Activated CD8-positive, alpha-beta memory T cell treated with anti-CD3 and anti-CD28 coated beads for 1 hour (primary cell): ENCODE measurements at places on chromosomes 1 and 21.

DNA sequence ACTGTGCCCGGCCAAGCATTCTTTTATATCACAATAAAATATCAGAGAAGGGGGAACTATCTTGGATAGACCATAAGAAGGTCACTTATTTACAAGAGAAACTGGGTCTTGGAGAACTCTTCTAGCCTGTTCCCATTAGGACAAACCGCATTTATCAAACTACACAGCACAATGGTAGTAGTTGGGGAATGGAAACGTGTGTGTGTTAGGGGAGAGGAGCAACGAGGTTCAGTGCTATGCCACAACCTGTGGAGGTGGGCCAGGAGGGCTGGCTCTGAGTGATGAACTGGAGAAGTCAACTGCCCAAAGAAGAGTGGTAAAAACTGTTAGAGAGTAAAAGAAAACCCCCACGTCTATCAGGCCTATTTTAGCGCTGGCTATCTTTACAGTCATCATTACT is 1.6 kb downstream of the DONSON start:
- DNase-seq = no peak

DNA sequence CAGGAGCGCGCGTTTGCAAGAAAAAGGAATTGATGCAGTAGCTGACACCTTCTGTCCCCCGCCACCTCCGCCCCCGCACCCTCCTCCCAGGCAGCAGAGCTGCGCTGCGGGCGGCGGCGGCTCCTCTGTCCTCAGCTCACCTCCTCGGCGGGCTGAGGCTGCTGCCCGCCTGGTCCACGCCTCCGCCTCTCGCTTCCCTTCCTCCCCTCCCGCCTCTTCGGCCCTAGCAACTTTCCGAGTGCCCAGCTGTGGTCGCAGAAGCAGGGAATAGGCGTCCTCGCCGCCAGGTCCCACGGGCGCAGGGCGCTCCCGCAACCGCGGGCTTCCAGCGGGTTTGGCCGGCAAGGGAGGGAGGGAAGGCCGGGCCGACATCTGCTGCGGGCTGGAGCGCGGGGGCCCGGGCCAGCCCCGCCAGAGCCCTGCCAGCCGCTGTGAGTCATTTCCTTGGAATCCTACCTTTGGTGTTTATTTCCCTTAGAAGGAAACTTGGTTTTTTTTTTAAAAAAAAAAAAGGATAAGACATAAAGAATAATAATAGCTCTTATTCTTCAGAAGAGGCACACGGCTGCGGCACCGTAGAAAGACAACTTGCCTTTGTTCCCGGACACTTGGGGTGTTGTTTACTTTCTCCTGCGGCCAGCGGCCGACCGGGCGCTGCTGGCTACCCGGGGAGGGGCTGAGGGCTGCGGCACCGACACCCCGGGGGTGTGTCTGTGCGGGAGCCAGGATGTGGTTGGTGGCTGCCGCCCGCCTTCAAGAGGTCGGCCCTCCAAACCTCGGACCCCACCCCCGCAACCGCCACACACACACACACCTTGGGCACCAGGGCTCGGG is 1.1 kb downstream of the SERTAD4 start:
- no peak for DNase-seq

- no peak for DNase-seq
These were observed 51.2 kb downstream of the WLS start for GRCh38 chr1:68181165-68181556.

DNA sequence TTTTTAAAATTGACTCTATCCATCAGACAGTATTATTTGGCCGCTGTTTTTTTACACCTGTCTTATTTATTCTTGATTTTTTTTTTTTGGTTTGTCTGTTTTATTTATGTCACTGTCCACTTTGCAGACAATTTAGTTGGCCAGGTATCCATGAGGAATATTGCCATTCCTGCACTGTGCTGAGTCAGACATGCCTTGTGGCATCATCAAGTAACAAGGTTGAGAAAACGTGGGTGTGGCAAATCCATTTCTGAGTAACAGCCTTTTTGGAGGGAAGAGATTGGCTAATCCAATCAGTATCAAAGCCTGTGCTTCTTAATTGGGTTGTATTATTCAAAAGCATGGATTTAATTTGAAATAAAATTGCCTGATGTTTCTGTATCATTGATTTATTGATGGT is 463.1 kb downstream of the USP25 start:
- no peak for DNase-seq

DNA sequence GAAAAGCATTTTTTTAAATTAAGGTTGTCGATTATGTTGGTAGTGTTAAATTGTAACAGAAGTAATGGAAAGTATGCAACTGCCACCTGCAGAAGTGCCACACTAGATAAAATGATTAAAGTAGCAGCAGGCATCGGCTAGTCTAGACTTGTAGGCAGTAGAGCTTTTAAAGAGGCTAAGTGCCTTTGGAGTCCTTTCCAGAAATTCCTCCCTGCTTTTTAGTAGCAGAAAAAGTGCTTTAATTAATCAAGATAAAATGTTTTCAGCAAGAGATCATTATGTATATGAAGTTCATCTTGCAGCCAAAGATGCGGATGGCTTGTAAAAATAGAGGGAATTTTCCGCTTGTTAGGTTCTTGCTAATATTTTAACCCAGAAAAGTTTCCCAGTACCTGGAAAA is 87.1 kb upstream of the LRRC8D start:
- no peak for DNase-seq

- DNase-seq = no peak
These were observed 40.9 kb downstream of the FCRL3 start for GRCh38 chr1:157659576-157660247.

DNA sequence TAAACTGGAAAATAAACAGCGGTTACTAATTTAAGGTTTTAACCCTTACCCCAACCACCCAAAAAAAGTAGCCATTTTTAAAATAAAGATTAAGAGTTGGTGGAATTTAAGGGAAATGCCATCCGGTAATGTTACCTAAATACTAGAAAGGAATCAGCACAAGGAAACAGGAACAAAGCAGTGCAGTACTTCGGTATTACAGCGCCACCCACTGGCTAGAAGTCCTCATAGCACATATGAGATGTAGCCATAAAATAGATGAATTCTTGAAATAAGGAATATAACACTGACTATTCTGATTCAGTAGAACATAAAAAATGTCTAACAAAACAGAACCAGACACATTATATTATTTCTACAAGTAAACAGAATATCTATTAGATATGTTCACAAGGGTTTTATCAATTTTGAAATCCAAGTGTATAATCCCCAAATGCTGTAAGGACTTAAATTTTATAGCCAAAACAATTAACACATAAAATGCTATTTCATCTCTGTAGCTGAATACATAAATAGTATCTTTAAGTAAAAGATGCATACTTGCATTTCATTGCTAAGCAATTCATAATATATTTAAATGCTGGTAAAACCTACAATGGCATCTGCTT is 58.8 kb downstream of the FRRS1 start:
- DNase-seq = peak; percentile 23

DNA sequence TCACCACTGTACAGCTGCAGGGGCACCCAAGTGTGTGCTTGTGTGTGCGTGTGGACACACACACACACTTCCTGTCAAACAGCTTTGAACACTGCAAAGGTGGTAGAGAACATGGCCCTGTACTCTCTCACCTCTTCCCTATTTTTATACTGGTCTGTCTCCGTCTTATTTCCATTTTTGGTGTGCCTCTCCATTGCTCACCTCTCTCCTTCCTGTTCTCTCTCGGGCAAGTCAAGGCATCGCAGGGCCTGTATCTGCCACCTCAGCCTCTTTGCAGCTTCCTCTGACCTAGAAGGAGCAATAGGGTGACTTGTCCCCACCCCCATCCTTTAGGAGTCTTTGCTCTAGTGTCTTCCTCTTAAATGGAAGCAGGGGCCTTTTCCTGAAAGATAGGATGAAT is 2.2 kb downstream of the SMCP start:
- DNase-seq = no peak

DNA sequence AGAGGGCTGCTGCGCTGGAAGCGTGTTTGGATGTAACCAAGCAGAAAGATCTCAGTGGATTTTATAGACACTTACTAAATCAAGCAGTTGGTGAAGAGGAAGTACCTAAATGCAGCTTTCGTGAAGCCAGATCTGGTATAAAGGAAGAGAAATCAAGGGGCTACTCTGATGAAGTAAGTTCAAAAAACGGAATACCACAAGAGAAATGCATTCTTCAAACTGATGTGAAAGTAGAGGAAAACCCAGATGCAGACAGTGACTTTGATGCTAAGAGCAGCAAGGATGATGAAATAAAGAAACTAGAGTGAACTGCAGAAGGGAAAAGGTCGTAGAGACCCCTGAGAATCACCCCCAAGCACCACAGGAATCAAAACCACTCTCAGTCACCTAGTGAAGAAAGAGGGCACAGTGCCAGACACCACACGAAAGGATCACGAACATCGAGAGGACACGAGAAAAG is 40.8 kb upstream of the NEXN start:
- no peak for DNase-seq

GRCh38 chr1:12548279-12548972 is 69.6 kb downstream of the DHRS3 start:
- no peak for DNase-seq

- DNase-seq = no peak
These were observed 99.4 kb upstream of the S1PR1 start for GRCh38 chr1:101137144-101138126.

DNA sequence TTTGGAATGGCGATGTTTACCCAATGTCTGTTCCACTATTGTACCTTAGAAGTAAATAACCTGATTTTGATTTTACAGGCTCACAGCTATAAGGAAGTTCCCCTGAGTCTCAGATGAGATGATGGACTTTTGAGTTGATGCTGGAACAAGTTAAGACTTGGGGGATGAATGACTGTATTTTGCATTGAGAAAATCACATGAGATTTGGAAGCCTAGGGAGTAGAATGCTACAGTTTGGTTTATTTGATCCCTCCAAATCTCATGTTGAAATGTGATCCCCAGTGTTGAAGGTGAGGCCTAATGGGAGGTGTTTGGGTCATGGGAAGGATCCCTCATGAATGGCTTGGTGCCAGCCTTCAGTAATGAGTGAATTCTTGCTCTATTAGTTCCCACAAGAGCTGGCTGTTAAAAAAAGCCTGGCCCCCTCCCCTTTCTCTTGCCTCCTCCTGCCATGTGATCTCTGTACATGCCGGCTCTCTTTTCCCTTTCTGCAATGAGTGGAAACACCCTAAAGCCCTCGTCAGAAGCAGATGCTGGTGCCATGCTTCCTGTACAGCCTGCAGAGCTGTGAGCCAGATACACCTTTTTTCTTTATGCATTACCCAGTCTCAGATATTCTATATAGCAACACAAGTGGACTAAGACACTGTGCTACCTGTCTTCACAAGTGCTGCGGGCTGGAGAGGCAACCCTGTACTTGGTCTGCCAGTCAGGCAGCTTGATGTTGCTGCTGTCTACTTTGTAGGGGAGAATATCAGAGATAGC is 77.0 kb upstream of the TLR5 start:
- DNase-seq = no peak

DNA sequence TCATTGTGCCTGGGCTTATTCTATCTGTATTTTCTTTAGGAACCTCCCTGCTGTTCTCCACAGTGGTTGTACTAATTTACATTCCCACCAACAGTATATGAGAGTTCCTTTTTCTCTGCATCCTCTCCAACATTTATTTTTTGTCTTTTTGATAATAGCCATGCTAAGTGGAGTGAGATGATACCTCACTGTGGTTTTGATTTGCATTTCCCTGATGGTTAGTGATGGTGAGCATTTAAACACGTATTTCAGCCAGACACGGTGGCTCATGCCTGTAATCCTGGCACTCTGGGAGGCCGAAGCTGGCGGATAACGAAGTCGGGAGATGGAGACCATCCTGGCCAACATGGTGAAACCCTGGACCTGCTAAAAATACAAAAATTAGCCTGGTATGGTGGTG is 57.9 kb downstream of the SLAMF6 start:
- DNase-seq = no peak

DNA sequence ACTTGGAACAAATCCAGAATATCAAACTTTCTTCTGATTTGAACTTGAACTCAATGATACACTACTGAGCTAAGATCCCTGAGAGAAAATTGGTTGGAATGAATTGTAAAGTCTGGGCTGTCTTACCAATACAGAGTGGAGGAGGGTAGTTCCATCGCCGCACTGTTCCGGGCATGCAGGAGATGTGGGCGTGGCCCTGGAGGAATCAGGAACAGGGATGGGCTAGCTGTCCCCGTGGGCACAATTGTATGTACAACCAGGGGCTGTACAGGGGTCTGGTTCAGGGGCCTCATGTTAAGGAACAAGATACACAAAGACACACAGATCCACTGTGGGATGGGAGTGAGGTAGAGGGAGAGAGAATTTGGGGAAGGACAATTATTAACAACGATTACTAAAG is 144.3 kb downstream of the ZSCAN20 start:
- no peak for DNase-seq

- DNase-seq = no peak
These were observed 993 bp downstream of the LCE5A start for GRCh38 chr1:152511596-152511995.

GRCh38 chr1:198649968-198650338 is 11.1 kb downstream of the PTPRC start:
- no peak for DNase-seq

DNA sequence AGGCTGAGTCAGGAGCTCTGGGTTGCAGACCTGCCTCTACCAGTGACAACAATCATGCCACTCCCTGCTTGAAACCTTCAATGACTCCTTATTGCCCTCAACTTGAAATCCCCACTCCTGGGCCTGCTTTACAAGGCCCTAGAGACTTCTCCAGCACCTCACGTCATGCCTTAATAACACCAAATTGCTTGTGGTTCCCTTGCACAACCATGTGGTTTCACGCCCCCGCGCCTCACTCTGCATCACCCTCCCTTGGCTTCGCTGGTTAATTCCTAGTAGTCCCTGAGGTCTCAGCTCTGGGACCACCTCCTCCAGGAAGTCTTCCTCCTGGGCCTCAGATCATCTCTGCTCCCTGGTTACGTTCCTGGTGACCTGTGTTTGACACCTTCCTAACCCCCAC is 33.0 kb downstream of the EPHA2 start:
- DNase-seq = peak; percentile 15

DNA sequence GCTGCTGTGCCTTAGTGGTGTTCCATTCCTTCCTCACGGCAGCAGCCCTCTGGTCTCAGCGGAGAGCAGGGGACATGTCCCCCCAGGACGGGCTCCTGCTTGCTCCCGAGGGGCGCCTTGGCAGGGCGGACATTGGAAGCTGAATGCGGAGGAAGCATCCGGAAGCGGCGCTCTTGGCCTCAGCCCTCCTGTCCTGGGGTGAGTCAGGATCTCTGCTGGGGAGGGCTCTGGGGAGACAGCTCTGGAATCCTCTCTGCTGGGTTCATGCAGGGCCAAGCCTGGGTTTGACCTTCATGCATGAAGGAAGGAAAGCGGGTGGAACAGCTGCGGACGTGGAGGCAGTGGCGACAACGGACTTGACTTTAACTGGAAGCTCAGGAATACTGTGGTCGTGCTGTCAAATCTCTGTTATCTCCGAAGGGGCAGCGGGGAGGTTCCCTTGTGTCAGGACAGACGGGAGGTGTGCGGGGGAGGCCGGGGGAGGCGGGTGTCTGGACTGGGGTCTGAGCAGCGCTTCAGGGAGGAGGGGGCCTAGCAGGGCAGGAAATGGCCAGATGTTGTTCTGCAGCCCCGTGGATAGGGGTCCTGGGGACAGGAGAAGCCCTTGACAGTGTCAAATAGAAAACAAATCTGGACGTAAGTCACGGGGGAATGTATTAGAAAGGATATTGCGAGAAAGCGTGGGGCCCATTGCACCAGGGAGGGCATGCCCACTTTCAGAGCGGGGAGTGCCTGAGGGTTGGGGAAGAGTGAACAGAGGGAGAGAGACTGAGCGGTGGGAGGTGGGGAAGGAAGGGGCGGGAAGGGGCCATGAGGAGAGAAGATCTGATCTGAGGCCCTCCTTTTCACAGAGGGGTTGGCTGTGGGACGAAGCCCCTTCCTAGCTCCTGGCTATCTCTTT is 26.6 kb downstream of the CRYAA start:
- DNase-seq = no peak

GRCh38 chr1:106289265-106289928 is 767.1 kb upstream of the PRMT6 start:
- DNase-seq = no peak
